ENCODE measurements at places on chromosomes 5 and 9. TPM values are rescaled to one million over a fixed set of nuclear protein-coding genes. Genes with fewer than 3 reads are reported as not detected.

- peak; percentile 8 for DNase-seq
Observed at GRCh38 chr5:127609957-127610356, 38.9 kb upstream of the CTXN3 start.

DNA sequence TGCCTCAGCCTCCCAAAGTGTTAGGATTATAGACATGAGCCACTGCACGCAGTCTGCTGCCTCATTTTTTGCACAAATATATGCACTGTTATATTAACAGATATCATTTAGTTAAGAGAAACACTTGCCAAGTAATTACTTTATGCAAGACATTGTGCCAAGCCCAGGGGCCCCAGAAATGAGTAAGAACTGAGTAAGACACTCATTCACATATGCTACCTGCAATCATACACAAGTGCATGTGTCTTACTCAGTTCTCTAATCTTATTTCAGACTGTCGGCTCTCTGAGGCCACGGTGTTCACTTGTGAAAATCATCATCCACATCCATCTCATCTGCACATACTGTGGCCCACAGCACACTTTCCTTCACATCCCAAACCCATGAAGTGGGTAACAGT is 16.0 kb downstream of the TRAF1 start:
- DNase-seq: no peak

GRCh38 chr5:140547508-140548299 is at the start of gene EIF4EBP3:
TSS of gene EIF4EBP3 (plus strand) at chr5:140547662. CDS start at chr5:140547738, 76 bp downstream.
- DNase-seq: peak; percentile 95

- DNase-seq: no peak
Observed at GRCh38 chr5:60207040-60207439, 313.5 kb upstream of the PDE4D start.

DNA sequence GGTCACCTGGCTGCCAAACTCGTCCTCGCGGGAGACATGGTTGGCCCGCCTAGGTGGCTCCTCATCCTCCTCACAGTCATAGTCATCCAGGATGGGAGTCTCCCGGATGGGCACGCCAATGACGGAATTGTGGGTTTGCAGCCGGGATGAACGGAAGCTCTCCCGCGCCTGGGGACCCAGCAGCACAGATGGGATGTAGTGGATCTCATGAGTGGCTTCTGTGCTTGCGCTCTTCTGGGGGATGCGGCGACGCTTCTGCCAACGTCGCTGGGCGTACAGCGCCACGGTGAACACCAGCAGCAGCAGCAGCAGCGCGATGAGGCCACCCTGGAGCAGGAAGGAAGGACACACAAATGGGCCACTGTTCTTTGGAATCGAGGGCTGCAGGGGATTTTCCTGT is 200.4 kb downstream of the ASTN2 start:
- no peak for DNase-seq

DNA sequence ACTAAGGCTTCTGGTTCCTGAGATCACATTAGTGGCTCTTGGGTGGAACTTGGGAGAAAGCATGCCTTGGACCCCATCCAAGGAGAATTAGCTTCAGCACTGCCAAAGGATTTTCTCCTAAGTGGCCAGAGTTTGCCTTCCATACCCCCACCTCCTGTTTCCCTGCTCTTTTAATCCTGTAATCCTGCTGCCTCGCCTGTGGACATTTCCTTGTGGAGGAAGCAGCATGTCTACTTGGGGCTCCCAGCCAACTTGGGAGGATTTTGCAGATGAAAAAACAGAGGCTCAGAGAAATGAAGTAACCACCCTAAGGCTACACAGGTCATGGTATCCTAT is 1.6 kb downstream of the ARSI start:
- peak; percentile 46 for DNase-seq

- DNase-seq: no peak
Observed at GRCh38 chr5:6829150-6829784, 116.0 kb downstream of the TENT4A start.

- DNase-seq: no peak
Observed at GRCh38 chr9:38025166-38025565, 43.9 kb downstream of the SHB start.

GRCh38 chr5:1558944-1559343 is 35.2 kb upstream of the LPCAT1 start:
- no peak for DNase-seq

GRCh38 chr9:91903126-91903911 is 46.7 kb downstream of the ROR2 start:
- no peak for DNase-seq

- DNase-seq: no peak
Observed at GRCh38 chr9:33752130-33752637, 43.2 kb upstream of the PRSS3 start.

Gene BTNL8
- total RNA-seq: not detected

Gene GGTA1
- total RNA-seq: not detected

Gene WDR36
- total RNA-seq: 87.8 TPM
